ENCODE measurements at places on chromosomes 3 and 15.

- DNase-seq: no peak
These were observed 22.2 kb downstream of the CCDC13 start for GRCh38 chr3:42750834-42751233.

- no peak for DNase-seq
These were observed 66.3 kb upstream of the POLG start for GRCh38 chr15:89400782-89401545.

DNA sequence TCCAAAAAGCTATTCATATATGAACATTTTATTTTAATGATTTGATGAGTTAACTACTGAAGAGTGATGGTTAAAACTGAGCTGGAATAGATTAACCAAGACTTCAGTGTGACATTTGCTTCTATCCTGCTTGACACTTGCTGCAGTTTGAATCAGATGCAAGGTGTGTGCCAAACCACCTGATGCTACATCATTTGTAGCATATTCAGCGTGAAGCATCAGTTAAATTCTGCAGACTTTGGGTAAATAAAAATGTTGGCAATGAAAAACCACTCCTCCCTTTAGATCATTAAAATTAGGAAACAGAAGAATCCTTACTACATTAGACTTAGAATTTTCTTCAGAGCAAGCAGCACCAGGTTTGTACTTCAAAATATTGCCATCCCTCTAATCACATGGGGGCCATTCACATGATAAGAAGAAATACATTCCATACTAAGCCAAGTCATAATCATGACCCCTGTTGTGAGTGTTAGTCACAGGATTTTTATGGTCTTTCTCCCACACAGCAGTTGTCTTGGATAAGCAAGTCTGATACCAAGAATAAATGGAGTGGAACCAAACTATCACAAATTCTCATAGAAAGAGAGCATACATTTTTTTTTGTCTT, 160.7 kb upstream of the TNIK start:
- DNase-seq: no peak

GRCh38 chr3:156661155-156661554, 13.2 kb upstream of the TIPARP start:
- DNase-seq: no peak

- no peak for DNase-seq
These were observed 64.2 kb downstream of the HACD2 start for GRCh38 chr3:123520656-123521055.

GRCh38 chr15:75483961-75484360, 32.5 kb upstream of the SIN3A start:
- DNase-seq: no peak

DNA sequence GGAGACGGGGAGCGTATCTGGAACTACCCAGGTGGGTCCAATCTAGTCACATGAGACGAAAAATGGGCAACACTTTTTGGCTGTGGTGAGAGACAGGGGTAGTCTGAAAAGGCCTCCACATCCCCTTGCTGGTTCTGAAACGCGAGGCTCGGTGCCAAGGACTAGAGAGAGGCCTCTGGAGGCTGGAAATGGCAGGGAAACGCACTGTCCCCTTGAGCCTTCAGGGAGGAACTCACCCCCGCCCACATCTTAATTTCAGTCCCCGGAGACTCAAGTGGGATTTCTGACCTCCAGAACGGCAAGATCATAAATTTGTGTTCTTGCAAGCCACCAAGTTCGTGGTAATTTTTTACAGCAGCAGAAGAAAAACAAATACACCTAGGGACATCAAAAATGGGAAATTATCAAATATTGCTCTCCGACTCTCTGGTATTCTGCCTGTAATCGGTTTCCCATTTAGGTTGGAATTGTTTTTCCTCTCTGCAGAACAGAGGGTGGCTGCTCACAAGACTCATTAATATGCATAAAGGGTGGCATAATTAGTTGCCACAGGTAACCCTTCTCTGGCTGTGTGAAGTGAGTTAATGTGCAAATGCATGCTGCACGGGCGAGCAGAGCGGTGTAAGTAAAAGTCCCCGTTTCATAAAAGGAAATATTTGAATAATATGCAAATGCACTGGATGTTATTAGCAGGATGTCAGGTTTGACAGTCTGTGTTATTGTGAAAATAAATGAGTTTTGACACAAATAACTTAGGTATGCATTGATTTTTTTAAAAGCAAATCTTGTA, 185.7 kb downstream of the ARRDC4 start:
- no peak for DNase-seq

DNA sequence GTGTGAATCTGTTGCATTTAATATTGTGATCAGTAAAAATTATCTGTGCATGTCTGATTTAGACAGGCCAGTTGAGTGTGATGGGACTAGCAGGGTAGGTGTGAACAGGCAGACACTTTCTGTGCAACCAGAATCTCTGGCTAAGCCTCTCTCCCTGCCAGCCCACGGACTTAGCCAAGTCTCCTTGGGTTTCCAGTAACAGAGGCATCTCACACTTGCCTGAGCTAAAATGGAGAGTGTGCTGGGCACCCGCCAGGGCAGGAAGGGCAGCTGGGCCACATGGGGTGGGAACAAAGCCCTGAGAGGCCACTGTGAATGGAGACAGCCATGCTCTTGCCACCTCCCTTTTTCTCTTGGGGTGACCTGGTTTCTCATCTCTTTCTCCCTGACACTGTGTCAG, 12.5 kb upstream of the RPS27L start:
- no peak for DNase-seq

DNA sequence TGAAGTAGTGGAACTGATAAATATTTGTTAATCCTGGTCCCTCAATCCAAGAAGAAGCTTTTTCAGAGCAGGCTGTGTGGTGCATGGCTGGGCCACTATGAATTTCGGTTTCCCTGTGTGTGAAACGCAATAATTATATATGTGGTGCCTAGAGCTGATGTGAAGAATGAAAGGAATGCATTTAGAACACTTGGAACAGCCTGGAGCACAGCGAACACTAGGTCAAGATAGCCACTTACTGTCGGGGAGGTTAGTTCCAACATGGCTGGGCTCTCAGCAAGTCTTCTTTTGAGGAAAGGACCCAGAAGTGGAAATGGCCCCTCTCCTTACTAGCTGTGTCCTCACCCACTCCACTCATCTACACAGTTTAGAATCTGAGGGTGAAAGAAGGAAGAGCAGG, 245.7 kb downstream of the FHIT start:
- no peak for DNase-seq

GRCh38 chr15:101276501-101277037, 716 bp downstream of the SELENOS start:
- DNase-seq: no peak

- DNase-seq: no peak
These were observed at the start of gene B3GALNT1 for GRCh38 chr3:161104561-161105551. TSS of gene B3GALNT1 (minus strand) at chr3:161105349. CDS start at chr3:161086754, 18,595 bp downstream.

GRCh38 chr3:48478626-48479555, 25.1 kb downstream of the SHISA5 start:
- no peak for DNase-seq

GRCh38 chr3:100627491-100627890, 18.1 kb downstream of the ADGRG7 start:
- DNase-seq: no peak

Measured in SW 1271 (cell line).